Kasumi-1 (cell line): ENCODE measurements at places on chromosomes 12 and 14.
A peak's percentile ranks its signal among the peaks of the same experiment; 100 is the strongest.

GRCh38 chr14:105487449-105487985, 831 bp downstream of the CRIP1 start:
- DNase-seq = no peak

GRCh38 chr14:38929416-38929815, 173.6 kb downstream of the SEC23A start:
- DNase-seq = no peak

- DNase-seq = no peak
Observed at GRCh38 chr14:32332415-32333316, 3.6 kb downstream of the AKAP6 start.

- no peak for DNase-seq
Observed at GRCh38 chr14:52888839-52889838, 61.7 kb downstream of the FERMT2 start.

DNA sequence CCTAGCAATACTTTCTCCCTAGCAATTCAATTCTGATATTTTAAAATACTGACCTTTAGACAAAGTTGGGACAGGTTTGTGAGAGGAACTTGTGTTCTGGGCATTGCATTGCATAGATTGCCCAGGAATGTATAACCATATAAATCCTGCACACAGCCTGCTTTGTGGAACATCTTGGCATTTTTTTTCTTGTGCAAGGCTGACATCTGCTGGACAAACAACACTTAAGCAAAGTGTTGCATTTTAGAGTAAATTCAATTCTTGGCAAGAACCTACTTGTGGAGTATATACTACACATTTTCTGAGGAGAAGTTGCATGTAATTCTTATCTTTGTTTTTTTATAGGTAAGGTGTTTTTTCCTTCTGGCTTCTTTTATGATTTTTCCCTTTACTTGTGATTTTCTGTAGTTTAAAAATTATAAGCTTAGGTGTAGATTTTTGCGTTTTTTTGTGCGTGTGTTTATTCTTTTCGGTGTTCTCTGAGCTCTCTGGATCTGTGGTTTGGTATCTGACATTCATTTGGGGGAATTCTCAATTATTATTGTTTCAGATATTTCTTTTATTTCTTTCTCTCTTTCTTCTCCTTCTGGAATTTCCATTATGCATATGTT, 26.4 kb downstream of the TESPA1 start:
- peak; percentile 70 for DNase-seq

GRCh38 chr12:112924986-112925385, 13.3 kb upstream of the OAS3 start:
- DNase-seq = no peak

DNA sequence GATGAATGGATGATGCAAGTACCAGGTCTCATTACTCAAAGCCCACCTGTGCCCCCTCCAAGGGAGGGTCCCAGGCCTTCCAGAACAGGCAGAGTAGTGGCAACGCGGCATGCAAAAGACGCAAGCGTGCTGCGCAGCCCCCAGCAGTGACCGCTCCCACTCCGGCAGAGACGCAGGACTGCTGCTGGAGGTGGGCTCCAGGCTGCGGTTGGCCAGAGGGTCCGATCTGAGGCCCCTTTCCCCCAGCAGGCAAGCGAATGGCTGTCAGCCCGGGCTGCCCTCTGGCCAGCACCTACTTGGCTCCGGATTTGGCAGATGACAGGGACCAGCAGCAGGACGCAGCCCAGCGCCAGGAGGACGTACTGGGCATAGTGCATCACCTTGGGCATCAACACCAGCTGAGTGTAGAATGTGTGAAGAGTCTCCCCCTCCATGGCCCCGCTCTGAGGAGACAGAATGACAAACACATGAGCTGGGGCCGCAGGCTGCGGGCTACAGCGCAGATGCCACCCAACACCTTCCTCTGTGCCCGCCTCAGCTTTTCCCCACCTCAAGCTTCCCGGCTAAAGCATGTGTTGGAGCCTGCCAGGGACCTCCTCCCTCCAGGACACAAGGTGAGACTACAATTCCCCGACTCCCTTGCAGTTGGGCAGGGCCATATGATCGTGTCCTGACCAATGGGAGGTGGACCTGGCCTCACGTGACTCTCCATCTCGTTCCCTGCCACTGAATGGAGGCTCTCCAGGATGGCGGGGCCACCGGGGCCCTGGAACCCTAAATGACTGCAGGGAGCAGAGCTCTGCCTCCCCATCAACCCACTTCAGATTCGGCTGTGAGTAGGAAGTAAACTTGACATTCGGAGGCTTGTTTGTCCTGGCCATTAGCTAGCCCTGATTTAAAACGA, 77.4 kb downstream of the SCARB1 start:
- DNase-seq = no peak

- DNase-seq = no peak
Observed at GRCh38 chr14:36271939-36272907, 48.2 kb downstream of the MBIP start.

GRCh38 chr12:92272061-92272964, 126.7 kb upstream of the BTG1 start:
- DNase-seq = no peak

DNA sequence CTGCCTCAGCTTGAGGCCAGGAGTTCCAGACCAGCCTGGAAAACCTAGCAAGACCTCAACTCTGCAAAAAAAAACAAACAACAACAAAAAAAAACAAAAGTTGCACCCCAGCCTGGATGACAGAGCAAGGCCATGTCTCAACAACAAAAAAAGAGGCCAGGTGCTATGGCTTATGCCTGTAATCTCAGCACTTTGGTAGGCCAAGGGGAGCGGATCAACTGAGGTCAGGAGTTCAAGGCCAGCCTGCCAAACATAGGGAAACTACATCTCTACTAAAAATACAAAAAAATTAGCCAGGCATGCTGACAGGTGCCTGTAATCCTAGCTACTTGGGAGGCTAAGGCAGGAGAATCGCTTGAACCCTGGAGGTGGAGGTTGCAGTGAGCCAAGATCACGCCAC, 6.5 kb upstream of the SLC2A14 start:
- no peak for DNase-seq

GRCh38 chr14:102775855-102776760, 1.1 kb upstream of the TRAF3 start:
- DNase-seq = no peak

GRCh38 chr14:75141967-75142366, 15.1 kb upstream of the NEK9 start:
- DNase-seq = peak; percentile 43

GRCh38 chr12:96988919-96989318, 81.9 kb downstream of the NEDD1 start:
- no peak for DNase-seq

DNA sequence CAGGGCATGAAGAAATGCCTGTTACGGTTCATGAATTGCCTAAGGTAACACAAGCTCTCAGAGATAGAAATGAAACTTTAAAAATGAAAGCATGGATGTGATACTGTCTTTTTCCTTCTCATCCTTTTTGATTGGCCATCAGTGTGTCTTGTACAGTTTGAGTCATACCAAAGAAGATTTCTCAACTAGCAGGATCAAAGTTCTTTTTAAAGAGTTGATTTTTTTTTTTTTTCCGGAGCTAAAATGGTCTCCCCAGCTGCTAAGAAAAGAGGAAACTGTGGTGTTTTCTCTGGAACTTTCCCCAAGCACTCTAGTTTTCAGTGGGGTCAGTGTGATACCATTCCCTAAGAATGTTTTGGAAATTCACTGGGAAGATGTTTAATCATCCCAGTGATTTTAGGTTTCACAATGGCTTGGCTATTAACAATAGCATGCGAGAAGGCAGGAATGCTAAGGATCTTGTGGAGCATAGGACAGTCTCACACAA, 105.0 kb downstream of the ETNK1 start:
- DNase-seq = peak; percentile 48

- no peak for DNase-seq
Observed at GRCh38 chr14:34496679-34497513, 34.9 kb upstream of the SPTSSA start.

DNA sequence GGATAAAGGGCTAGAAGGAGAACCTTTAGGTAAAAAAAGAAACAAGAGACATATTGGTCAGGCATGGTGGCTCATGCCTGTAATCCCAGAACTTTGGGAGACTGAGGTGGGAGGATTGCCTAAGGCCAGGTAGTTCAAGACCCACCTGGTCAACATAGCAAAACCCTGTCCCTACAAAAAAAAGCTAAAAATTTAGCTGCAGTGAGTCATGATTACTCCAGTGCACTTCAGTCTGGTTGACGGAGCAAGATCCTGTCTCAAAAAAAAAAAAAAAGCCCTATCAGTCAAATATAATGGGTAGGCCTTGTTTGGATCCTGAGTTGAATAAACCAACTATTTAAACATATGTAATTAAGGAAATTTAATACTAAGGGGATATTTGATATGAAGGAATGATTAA, 54.2 kb downstream of the PPP1R36 start:
- no peak for DNase-seq

DNA sequence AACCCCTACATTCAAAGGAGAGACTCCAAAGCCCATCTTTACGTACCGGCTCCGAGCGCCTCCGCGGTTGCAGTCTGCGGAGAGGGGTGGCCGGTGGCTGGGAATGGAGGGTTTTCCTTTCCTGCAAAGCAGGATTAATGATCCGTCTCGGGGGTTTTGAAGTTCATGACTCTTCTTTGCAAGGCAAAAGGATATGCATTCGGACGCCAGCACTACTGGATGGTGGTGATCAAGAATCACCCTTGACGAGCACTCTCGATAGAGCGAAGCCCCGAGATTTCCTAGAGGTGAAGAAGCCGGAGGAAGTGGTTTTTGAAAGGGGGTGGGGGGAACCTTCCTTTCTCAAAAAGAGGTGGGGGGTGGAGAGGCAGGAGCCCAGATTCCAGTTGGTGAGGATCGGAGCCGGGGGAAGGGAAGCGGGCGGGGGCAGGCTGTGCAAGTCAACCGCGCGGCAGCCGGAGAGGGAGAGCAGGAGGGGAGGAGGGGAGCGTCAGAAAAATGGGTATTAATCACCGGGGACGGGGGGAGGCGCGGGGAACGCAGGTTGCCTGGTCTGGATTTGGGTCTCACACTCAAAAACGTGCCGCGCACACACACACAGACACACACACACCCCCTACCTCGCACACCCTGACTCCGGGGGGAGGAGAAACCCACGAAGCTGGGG, at the start of gene GRIN2B:
TSS of gene GRIN2B (minus strand) at position 307 of the 667 bp plus-strand sequence. CDS start 115,394 bp downstream, outside the sequence.
- no peak for DNase-seq

GRCh38 chr14:75537071-75537470, 14.8 kb downstream of the BATF start:
- DNase-seq = no peak

DNA sequence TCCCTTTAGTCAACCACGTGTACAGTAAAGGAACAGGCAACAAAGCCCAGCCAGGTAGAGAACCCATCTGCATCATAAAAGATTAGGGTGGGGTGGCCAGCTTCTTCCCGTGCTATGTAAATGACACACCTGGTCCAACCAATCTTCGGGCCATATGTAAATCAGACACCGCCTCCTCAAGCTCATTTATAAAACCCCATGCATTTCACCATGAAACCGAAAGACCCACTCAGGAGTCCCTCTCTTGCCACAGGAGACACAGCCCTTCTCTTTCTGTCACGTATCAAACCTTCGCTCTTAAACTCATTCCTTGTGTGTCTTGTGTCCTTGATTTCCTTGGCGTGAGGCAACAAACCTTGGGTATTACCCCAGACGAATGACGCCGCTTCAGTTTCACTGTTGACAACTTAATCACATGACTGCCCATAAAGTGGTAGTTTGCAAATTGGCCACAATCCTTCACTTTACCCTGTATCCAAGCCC, 59.8 kb upstream of the TBPL2 start:
- no peak for DNase-seq

- DNase-seq = no peak
Observed at GRCh38 chr12:26666286-26666685, 166.7 kb downstream of the ITPR2 start.

DNA sequence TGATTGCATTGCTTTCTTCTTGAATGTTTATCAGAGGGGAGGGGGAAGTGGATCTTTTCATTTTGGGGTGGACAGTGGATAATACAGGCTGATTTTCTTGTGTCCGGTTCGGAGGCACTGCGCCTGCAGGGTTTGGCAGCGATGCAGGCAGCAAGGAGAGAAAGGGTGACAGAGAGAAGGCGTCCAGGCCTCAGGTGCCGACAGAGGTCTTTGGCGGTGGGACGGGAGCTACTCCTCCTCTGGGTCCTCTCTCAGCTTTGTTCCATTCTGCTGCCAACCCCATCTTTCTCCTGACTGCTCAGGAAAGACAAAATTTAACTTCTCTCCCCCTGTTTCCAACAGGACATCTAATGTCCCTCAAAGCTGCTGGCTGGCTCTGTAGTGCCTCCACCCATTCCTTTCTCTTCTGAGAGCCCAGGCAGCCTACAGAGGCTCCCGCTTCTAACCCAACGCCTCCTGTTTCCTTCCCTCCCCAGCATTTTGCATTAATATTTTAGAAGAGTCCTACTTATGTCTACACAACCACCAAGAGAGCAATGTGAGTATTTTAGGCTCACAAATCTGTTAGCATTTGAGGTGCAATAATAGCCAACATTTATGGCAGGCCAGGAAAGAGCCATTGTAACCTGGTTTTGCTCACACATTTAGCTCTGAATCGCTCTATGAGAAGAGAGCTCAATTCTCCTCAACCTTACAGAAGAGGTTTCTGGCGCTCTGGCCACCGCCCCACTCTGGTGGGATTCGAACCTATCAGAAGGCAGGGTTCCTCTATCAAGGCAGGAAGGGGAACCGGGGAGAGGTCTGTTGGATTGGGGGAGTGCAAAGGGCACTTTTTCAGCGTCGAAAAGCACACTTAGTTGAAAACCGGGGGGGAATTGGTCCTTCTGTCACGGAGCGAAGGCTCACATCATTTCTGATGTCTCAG, 7.1 kb upstream of the TBX5 start:
- DNase-seq = no peak

DNA sequence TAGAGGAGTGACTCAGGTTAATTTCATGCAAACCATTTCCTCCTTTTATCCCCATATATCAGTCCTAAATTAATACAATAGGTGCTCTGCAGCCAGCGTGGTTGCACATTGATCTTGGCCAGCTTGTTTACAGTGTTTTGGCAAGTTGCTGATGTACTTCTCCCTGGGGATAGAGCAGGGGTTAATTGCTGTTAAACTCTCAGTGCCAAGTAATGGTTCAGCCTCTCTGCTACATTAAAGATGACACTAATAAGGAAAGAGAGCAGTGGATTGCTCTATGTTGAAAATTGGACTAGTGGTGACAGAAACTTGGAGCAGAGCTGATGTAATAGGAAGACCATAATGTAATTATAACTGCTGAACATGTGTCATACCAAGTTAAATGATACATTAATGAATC, 717.5 kb downstream of the RERGL start:
- DNase-seq = no peak

- DNase-seq = no peak
Observed at GRCh38 chr14:65206448-65207096, 104.3 kb upstream of the MAX start.

- DNase-seq = no peak
Observed at GRCh38 chr12:69047990-69048389, 115.0 kb upstream of the CPM start.

DNA sequence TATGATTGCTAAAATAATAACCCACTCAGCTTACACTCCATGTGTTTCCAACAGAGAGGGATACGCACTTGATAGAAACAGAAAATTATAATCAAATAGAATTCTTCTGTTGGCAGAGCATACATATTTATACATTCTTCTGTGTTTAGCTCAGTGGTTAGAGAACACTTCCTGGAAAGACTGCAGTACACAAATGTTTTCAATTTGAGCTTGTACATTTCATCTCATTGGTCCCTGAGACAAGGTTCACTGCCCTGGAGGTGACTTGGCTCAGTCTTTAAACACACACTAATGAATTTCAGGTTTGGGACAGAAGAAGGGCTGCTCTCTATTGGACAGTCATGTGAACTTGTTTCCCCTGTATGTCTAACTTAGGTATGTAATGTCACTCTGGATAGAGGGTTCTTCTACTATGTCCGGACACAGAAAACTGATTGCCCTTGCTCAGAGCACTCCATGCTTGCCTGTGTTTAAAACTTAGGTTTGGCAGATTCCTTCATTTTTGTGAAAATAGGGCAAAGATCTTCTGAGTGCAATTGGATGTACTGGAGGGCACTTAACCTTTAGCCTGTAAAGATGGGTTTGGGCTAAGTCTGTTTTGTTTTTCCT, 22.9 kb downstream of the PROX2 start:
- DNase-seq = no peak
